Activated naive CD8-positive, alpha-beta T cell treated with anti-CD3 and anti-CD28 coated beads, Interleukin-2, amount 50 U/mL, for 24 hours (primary cell): ENCODE measurements at places on chromosomes 2 and 18.

- DNase-seq, result no peak
Observed at GRCh38 chr2:232146294-232146693, 184.8 kb downstream of the DIS3L2 start.

- no peak for DNase-seq
Observed at GRCh38 chr2:80086831-80087230, 217.7 kb downstream of the LRRTM1 start.

GRCh38 chr2:240320204-240320993, 115.1 kb upstream of the GPC1 start:
- no peak for DNase-seq

DNA sequence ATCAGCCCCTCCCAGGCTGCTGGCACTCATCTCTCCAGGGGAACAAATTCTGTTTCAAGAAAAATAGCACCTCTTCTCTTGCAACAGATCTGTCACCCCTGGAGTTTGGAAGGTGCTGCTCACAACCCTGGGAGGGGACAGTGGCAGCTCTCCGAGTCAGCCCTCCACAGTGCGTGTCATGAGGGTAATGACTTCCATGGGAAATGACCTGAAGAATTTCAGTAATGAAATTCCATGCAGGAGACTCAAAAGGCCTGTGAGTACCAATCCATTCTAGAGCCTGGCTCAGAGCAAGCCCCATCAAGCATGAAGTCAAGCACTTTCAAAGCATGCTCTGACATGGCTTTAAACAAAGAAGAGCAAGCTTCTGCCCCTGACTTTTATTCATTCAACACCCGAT, 276.3 kb upstream of the PARD3B start:
- no peak for DNase-seq

GRCh38 chr18:6370886-6371635, 43.6 kb downstream of the L3MBTL4 start:
- no peak for DNase-seq

DNA sequence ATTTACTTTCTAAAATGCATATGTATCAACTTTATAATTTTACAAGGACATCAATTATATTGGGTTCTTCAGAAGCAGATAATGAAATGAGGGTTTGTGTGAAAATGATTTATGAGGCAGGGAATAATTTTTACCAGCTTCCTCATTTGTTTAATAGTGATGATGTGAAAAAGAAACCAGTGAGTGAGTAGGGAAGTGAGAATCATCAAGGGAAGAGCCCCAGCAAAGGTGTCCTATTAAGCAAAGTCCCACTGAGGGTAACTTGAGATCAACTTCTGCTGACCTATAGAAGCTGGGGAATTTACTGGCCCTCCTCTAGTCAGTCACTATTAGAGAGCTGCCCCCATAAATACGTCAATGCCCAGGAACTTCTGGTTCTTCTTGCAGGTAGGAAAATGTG, 266.8 kb upstream of the LYPD1 start:
- DNase-seq, result no peak

- no peak for DNase-seq
Observed at GRCh38 chr2:157307021-157307420, 18.6 kb downstream of the ERMN start.

- DNase-seq, result peak; percentile 57
Observed at GRCh38 chr18:33231474-33232317, 208.8 kb downstream of the CCDC178 start.

DNA sequence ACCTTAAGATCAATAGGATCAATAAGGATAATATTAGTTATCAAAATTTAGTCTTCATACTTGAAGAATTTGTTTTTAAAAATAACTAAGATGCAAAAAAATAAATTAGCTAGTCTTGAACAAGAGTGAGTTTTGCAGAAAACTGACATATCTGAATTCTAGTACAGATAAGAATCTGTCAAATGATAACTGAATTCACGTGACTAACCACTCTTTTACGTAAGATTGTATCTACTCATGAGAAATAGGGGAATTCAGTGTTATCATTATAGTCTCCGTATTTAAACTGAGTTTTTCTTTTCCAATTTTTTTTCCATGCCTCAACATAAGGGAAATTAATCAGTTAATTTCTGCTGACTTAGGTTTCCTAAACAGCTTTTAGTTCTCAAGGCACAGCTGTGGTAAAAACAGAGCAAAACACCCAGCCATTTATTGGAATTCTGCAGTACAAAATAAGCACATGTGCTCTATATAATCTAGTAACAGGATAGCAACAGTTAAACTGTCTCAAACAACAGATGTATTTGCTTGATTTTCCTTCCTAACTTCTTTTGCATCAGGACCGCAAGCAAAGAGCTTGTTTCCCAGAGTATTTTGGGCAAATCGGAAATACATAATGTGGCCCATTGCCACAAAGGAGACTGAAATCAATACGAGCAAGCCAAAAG, 19.1 kb downstream of the SLC40A1 start:
- no peak for DNase-seq

DNA sequence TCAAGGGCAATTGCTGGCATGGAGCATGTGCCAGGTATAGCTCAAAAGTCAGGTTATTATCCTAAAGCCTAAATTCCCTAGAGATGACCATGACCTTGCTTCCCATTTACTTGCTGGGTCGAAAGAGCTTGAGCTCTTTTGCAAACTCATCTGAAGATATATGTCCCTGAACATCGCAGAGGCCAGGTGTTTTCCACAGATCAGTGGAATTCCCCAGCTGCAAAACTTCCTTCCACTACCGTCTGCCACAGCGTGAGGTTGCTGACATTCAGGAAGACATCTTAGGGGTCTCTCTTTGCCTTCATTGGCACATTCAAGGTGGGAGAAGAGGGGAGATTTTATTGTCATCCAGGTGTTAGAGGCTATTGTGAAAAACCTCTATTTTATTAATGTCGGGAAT, 171.0 kb downstream of the MIB1 start:
- no peak for DNase-seq

DNA sequence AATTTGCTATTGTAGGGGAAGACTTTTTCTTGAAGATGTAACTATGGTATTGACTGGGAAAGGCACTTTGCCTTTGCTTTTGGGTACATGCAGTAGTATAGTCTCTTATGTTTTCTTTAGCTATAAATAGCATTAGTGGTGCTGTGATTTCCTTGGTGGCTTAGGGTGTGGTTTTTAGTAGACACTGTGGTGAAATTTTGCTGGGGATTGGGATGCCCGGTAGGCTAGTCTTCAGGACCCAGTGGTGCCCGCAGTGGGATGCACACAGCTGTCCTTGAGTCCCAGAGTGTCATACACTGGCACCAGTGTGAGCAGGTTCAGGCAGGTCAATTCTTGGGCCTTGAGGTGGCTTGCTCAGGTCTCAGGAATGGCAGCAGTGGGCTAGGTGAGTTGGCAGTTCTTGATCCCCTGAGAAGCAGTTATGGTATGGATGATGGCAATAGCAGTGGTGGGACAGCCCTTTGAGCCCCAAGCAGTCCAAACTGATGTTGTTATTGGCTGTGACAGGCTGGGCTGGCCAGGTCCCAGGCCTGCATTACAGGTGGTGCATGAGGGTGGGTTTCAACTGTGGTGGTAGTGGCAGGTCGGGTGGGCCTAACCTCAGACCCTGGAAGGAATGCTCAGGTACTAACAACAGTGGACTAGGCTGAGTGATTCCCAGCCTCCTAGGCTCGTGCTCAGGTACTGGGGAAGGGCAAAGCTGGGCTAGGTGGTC, 124.3 kb downstream of the XRCC5 start:
- no peak for DNase-seq

DNA sequence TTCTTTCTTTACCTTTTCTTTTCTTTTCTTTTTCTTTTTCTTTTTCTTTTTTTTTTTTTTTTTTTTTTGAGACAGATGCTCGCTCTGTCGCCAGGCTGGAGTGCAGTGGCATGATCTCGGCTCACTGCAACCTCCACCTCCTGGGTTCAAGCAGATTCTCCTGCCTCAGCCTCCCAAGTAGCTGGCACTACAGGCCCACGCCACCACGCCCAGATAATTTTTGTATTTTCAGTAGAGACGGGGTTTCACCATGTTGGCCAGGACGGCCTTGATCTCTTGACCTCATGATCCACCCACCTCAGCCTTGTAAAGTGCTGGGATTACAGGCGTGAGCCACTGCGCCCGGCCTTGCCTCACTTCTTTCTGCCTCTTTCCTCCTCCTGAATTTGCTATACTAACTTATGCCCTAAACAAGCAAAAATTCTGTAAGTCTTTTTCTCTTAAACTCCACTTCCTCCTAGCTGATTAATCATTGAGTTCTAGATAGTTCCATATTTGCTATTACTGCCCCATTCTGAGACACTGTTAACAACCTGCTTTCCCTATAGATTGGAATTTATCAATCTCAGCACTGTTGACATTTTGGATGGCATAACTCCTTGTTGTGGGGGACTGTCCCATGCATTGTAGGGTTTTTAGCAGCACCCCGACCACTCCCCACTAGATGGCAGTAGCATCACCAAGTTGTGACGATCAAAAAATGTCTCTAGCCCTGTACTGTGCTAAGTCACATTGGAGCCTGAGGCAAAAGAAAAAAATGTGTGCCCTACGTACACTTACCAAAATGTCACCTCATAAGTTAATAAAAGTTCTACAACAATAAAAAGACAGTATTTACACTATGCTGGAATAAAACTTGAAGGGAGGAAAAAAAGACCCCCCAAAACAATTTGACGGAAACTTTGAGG, 16.4 kb upstream of the THADA start:
- peak; percentile 69 for DNase-seq

DNA sequence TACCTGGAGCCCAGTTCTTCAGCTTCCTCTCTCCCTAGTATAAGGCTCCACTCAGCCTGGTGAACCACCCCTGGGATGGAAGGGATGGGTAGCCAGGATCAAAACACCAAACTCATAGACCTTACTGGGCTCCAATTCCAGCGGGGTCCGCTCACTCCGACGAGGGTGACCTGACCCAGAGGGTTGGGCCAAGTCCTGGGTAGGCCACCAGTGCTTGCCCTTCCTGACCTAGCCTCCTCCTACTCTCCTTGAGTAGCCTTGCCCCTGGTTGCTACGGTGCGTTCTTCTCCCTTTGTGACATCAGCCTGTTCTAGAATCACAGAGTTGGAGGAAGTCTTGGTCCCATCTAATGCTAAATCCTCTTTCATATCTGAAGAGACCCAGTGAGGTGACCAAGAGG, 537 bp upstream of the STAT4 start:
- DNase-seq, result peak; percentile 37

- DNase-seq, result no peak
Observed at GRCh38 chr2:85433511-85434089, 15.1 kb downstream of the SH2D6 start.

GRCh38 chr18:63004466-63005089, 289.2 kb downstream of the PHLPP1 start:
- no peak for DNase-seq

GRCh38 chr2:148604927-148605326, 39.6 kb upstream of the EPC2 start:
- DNase-seq, result no peak

DNA sequence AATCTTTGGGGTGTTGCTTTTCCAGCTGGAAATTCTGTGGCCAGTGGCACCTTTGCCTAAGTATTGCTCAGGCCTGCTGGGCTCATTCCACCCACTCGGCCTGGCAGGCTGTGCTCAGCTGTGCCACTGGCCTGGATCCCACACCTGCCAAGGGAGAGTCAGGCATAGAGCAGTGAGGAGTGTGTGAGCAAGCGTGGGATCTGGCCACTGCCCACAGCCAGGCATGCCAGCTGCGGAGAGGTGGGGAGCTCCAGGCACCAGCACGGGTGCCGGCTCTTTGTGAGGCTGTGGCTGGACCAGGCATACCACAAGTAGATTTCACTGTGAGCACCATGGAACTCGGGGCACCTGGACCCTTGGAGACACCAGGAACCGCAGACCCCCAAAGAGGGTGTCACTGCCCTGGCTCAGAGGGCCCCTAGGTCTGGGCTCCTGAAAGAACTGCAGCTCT, 118.1 kb upstream of the MAP2 start:
- DNase-seq, result no peak

DNA sequence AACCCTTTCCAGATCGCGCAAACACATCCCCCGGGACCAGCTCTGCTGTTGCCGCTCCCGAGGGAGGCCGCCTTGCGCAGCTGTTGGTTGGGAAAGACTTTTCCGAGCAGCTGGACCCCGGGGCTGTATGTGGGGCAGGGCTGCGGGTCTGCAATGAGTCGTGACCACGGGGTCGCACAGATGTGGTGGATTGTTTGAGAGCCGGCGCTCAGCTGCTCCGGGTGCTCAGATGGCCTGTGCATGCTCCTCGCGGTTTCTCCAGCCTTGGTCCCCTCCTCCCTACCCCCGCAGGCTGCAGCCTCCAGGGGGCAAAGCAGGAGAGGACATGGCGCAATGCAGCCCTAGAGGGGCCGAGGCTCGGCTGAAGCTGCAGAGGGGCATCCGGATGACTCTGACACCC, 105.2 kb upstream of the OTOS start:
- no peak for DNase-seq

DNA sequence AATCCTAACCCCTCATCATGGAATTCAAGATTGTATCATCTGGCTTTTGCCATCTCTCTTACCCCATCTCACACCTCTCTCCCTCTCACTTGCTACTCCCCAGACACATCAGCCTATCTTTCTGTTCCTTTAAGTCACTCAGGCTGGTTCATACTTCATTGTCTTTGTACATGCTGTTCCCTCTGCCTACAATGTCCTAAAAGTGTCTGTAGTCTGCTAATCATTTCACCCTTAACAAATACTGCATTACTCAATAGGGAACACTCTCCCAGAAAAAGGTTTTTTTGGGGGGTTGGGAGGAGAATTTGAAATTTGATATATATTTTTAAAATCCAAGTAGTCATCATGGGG, 146.2 kb upstream of the KLF7 start:
- no peak for DNase-seq

DNA sequence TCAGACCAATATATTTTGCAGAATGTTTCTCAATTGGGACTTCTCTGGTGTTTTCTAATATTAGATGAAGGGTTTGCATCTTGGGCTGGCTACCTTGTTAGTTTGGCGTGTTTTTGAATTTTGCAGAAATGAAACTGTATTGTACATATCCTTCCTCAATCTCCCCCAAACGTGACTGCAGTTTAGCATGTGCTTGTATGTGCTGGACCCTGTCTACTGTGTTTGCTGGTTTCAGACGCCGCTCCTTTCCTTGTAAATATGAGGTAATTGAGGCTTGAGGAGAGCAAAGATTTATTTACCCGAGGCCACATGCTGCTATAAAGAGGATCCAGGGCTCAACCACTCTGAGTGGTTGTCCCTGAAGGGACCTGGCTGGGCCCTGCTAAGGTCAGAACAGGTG, 57.2 kb downstream of the NGEF start:
- DNase-seq, result no peak

- no peak for DNase-seq
Observed at GRCh38 chr2:27796791-27797765, 25.6 kb downstream of the MRPL33 start.
